Stimulated activated CD4-positive, alpha-beta T cell treated with anti-CD3 and anti-CD28 coated beads, Interleukin-4, amount 100 ng/mL, for 48 hours (primary cell): ENCODE measurements at places on chromosomes 16 and 17.

- no peak for DNase-seq
Measured at GRCh38 chr16:83137326-83137781, 510.6 kb downstream of the CDH13 start.

GRCh38 chr17:29215717-29216116, 30.9 kb upstream of the CRYBA1 start:
- no peak for DNase-seq

DNA sequence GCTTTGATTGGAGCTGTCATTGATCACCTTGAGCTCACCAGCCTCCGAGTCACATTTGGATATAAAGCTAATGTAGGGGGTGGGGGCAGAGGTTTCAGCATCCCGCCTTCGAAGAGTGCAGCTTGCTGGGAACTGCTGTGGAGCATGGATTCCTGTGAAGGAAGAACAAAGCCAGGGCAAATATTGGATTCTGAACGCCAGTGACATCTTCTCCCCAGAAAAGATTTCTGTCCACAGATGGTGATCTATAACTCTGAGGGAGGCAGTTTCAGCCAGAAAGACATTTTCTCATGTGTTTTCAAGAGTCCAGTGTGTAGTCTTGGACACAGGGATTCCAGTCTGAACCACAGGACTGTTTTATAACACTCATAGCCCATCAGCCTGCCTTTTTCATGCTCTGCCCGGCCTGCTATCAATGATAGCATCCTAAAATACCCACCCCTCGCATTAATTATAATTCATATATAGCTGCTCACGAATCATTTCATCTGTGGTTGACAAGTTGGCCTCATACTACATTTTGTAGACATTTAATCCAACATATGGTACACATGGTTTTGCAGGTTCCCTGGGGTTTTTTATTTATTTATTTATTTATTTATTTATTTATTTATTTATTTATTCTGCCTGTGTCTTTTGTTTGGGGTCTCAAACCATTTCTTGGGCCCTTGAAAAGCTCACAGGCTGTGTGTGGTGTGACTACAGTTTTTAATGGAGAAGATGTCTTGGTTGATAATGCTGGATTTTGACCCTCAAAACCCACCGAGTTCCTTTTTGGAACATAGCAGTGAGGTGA, 47.1 kb upstream of the SALL1 start:
- DNase-seq = no peak

GRCh38 chr16:75579281-75579834, 13.2 kb downstream of the GABARAPL2 start:
- DNase-seq = no peak

GRCh38 chr17:74432766-74433391, 991 bp downstream of the GPRC5C start:
- no peak for DNase-seq

DNA sequence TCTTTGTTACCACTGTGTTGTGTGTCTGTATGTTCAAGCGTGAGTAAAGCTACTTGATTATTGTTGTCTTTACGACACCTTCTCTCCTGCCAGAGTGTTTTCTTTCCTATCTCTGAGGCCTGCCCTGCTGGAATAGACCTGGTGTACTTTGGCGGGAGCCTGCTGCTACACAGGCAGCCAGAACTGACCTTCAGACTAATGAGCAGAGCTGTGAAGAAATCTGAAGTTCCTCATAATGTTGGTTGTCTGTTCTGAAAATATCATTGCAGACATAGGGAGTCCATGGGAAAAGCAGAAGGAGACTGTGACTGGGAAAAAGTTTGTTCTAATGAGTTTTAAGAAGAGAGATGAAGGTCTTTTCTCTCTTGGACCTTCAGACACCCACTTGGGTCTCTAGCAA, 9.8 kb downstream of the RHOT1 start:
- DNase-seq = no peak

- DNase-seq = no peak
Measured at GRCh38 chr17:14169901-14170300, 66.8 kb downstream of the CDRT15 start.

- DNase-seq = no peak
Measured at GRCh38 chr16:74268372-74268782, 28.2 kb upstream of the PSMD7 start.

DNA sequence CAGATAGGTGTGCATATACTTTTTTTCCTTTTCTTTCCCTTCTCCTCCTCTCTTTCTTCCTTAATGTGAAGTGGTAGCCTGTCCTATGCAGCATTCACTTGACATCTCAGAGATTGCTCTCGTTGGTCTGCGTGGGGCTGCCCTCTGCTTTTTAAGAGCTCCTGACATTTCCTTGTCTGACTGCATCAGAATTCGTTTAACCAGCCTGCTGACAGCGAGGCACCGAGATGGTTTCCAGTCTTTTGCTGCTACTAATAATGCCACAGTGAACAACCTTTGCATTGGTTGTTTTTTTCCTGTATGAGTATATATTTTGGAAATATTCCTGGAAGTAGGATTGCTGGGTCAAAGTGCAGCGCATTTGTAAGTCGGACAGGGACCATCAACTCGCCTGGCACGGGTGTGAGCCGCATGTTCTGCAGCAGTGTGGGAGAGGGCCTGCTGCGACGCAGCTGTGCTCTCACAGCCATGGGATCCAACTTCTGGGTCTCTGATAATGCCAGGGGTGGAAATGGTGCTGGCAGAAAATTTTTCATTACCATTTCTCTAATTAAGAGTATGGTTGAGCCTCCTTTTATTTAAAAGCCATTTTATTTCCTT, 154.3 kb downstream of the SNX29 start:
- DNase-seq = no peak

- no peak for DNase-seq
Measured at GRCh38 chr17:9268546-9268945, 247.2 kb downstream of the NTN1 start.

DNA sequence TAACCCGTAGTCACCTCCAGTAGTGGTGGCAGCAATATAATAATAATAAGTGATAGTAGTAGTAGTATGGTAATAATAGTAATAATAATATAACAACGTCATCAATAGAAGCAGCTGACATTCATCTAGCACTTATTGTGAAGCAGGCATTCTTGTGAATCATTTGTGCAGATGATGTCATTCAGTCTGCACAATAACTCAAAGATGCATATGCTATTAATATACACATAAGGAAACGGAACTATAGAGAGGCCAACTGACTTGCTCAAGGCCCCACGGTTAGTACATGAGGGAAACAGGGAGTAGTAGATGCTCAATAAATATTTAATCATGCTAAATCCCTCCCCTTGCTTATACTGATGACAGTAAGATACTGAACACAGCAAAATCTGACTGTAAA, 35.4 kb upstream of the GAN start:
- no peak for DNase-seq
